Testis (tissue), 5 donors: ENCODE measurements at places on chromosomes 7 and 10. TPM values are rescaled to one million over a fixed set of nuclear protein-coding genes. Genes with fewer than 3 reads are reported as not detected.

TEX47 gene
- 23.9 TPM for total RNA-seq

ENTPD1 gene
- 9.8 TPM for total RNA-seq

FFAR4 gene
- 0.55 TPM for total RNA-seq

ZP3 gene
- 3.5 TPM for total RNA-seq

CAPZA2 gene
- 57.9 TPM for total RNA-seq

GRCh38 chr7:153470004-153470671 lies 582.1 kb upstream of the DPP6 start:
- peak; percentile 17 for DNase-seq

DNA sequence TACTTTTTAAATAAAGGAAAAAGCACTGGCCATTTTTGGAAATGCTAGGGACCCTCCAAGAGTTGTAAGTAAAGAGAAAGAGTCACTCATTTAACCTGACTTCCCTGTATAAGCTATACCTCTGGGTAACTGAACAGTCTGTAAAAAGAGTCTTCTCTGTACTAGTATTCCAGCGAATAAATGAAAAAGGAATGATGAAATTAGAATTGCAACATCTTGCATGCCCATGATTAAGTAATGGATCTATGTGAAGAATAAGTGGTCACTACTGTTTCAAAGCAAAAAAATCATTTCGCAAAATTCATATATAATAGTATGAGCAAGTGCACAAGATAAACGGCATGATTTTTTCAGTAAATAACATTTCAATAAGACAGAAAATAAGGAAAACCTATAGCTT lies 116.8 kb downstream of the ZFAND4 start:
- DNase-seq, result no peak

- DNase-seq, result no peak
Observed at GRCh38 chr10:50394832-50395231, 143.5 kb upstream of the ASAH2 start.

- peak; percentile 75 for DNase-seq
Observed at GRCh38 chr10:68180490-68180889, 51.4 kb downstream of the ATOH7 start.
